Neural crest cell (in vitro differentiated cells): ENCODE measurements at places on chromosomes 5 and 9. TPM values are rescaled to one million over a fixed set of nuclear protein-coding genes. Genes with fewer than 3 reads are reported as not detected.

- no peak for DNase-seq
Observed at GRCh38 chr9:132365986-132366385, 11.2 kb upstream of the SETX start.

GRCh38 chr5:95669985-95670384 lies 12.8 kb downstream of the SPATA9 start:
- DNase-seq, result no peak

ADGRD2 gene
- total RNA-seq, result 0.44 TPM in 1 of 2 replicates, not detected in the other

SYK gene
- 0.98 and 1.4 TPM in 2 replicates for total RNA-seq

GRCh38 chr5:463301-463700 lies 20.3 kb downstream of the EXOC3 start:
- no peak for DNase-seq

GRCh38 chr9:101536938-101537337 lies 3.3 kb downstream of the RNF20 start:
- peak; percentile 23 for DNase-seq

GLE1 gene
- 25.8 and 28.0 TPM in 2 replicates for total RNA-seq

DNA sequence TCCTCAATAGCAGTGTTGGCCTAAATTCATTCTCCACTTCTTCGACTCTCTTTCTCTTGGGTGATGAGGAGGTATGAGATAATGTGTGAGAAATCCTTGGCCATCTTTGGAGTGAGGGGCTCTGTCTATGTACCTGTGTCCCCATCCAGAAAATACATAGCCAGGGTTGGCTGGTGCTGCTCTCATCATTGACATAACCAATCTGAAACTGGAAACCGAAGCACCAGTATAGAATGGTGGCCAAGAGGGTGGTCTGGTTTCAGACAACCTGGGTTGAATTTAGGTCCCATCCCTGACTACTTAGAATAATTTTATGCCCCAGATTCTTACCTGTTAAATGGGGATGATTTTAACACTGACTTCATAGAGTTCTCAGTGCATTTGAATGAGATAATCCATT lies 208.1 kb downstream of the ARHGAP26 start:
- DNase-seq, result no peak

HRH2 gene
- 1.5 and 1.7 TPM in 2 replicates for total RNA-seq

GRCh38 chr5:55917402-55918086 lies 66.4 kb downstream of the IL31RA start:
- no peak for DNase-seq

- no peak for DNase-seq
Observed at GRCh38 chr9:116365056-116365471, 211.5 kb downstream of the PAPPA start.

- no peak for DNase-seq
Observed at GRCh38 chr5:174610968-174611367, 113.4 kb upstream of the MSX2 start.
